HepG2 (cell line): ENCODE measurements at places on chromosomes 16 and 17.

DNA sequence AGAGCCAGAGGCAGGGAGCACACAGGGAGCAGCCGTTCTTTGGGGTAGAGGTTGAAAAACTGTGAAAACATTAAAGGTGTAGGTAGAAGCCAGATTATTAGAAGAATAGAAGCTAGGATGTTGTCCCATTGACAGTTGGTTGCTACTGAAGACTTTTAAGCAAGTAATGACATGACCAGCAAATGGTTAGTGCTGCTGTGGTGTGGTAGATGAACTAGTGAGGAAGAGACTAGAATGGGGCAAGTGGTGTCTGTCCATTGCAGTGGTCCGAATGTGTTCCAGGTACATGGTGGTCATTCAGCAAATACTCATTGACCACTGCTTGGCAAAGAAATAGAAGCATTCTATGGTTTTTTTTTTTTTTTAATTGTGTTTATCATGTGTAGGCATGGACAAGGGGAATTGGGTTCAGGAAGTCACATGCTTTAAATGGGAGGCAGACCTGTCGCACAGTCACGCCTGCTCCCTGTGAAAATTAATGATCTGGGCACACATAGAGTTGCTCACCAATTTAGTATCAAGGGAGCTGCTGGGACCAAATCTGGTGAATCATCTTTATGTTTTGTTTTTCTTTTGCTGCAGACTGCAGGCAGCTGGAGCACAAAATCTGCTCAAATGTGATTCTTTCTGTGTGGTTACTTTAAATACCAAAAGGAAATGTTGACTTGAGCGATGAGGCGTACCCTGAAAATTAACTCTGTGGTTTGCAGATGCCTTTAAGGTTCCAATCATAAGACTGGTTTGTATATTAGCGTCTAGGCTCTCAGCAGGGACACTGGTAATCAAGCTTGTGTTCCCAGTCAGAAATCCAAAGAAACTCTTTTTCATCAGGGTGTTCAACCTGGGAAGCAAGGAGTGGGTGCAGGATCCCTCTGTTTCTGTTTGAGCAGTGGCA, 30.7 kb downstream of the YPEL2 start:
- no peaks in the 10 kb centered on the region for H3K27me3 ChIP-seq
- H3K27ac ChIP-seq = no peak overlapping the region
- H3K4me1 ChIP-seq = peaks cover 44% of the 10 kb centered on the region
- peaks cover 2% of the 10 kb centered on the region; the same call in 1 of the 2 replicates for H3K36me3 ChIP-seq

DNA sequence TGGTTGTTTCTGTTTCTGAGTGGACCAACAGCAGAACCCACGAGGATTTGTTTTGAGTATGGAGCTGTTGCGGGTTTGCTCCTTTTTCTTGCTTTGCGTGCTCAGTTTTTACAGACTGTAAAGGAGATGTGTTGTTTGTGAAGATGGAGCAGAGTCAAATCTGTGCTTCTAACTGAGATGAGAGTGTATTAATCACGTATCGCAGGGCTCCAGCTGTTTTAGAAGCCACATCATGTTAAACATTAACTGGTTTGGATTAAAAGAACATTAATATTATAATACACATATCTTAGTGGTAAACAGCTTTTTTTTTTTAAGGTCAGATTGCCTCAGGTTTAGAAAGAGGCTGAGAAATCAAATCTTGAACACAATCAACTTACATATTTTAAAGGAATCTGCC, 69.4 kb downstream of the YPEL2 start:
- peaks cover 42% of the 10 kb centered on the region for H3K4me1 ChIP-seq
- H3K27me3 ChIP-seq = no peaks in the 10 kb centered on the region
- peaks cover 9% of the 10 kb centered on the region for H3K36me3 ChIP-seq
- no peak overlapping the region for H3K27ac ChIP-seq
- no peak overlapping the region for H3K4me3 ChIP-seq

DNA sequence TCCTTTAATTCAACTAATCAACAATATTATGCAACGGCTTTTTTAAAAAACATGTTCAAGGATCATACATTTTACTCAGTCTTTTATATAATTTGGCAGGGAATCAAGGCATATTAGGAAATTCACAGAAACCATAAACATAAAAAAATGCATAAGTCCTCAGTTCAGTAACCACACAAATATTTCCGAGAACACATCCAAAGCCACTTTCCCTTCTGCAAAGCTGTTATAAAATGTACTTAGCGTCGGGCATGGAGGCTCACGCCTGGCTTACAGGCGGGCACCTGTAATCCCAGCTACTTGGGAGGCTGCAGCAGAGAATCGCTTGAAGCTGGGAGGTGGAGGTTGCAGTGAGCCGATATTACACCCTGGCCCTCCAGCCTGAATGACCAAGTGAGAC, 9.7 kb upstream of the ZC3H7A start:
- DNase-seq = no peak
- H3K27ac ChIP-seq = no peak overlapping the region
- H3K36me3 ChIP-seq = no peaks in the 10 kb centered on the region
- peaks cover 28% of the 10 kb centered on the region for H3K4me1 ChIP-seq
- H3K27me3 ChIP-seq = no peaks in the 10 kb centered on the region
- no peak overlapping the region for H3K4me3 ChIP-seq

- H3K36me3 ChIP-seq = peaks cover 31% of the 10 kb centered on the region
- DNase-seq = no peak
Observed at GRCh38 chr17:82055023-82055964, 3.6 kb downstream of the GPS1 start.

GRCh38 chr16:24800586-24800985, 45.2 kb upstream of the SLC5A11 start:
- no peak overlapping the region for H3K27ac ChIP-seq
- no peaks in the 10 kb centered on the region for H3K4me1 ChIP-seq
- no peak overlapping the region for H3K4me3 ChIP-seq
- peaks cover 98% of the 10 kb centered on the region for H3K36me3 ChIP-seq
- no peaks in the 10 kb centered on the region for H3K27me3 ChIP-seq

DNA sequence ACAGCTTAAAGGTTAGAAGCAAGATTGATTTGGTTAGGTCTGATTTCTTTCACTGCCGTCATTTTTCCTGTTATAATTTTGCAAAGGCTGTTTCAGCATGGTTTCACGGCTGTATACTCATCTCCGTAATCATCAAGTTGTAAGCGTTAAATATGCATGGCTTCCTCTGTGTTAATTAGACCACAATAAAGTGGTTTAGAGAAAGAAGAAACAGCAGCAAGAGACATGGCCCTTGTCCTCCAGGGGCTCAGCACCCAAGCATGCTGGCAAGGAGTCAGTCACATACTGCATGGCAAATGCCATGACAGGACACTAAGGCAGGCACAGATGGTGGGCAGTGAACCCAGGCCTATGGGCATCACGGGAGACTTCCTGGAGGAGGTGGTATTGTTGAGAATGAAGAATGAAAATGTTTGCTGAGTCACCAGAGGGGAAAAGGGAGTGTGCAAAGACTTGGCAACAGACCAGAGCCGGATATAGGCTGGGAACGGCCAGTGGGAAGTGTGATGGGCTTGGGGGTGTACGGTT, 61.4 kb upstream of the PLCG2 start:
- H3K27me3 ChIP-seq = no peaks in the 10 kb centered on the region; the same call in 1 of the 2 replicates
- H3K4me1 ChIP-seq = no peaks in the 10 kb centered on the region
- H3K4me3 ChIP-seq = no peak overlapping the region

DNA sequence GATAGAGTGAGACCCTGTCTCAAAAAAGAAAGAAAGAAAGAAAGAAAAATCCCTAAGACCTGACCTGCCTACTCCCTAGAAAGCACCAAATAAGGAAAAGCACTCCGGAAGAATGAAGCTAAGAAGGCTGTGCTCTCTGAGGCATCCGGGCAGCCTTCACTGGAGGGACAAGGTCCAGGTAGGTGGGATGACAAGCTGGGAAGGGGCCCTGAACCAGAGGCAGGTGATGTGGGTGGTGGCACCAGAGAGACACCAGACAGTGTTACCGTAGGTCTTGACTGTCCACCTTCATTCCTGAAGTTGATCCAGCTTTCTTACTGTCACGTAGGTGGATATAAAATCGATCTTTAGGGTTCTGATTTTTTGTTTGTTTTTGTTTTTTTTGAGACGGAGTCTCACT, 26.3 kb downstream of the SMTNL2 start:
- 0 out of 2 replicates have a peak overlapping the region, but pooled peaks have one; percentile 0 for H3K4me3 ChIP-seq
- no peaks in the 10 kb centered on the region for H3K27me3 ChIP-seq
- no peaks in the 10 kb centered on the region for H3K36me3 ChIP-seq
- H3K4me1 ChIP-seq = peaks cover 50% of the 10 kb centered on the region
- no peak for DNase-seq
- no peak overlapping the region for H3K27ac ChIP-seq
